ENCODE measurements at places on chromosomes 13 and 19. TPM values are rescaled to one million over a fixed set of nuclear protein-coding genes. Genes with fewer than 3 reads are reported as not detected.

- DNase-seq = no peak
Observed at GRCh38 chr13:92590503-92590908, 636.1 kb upstream of the GPC6 start.

DNA sequence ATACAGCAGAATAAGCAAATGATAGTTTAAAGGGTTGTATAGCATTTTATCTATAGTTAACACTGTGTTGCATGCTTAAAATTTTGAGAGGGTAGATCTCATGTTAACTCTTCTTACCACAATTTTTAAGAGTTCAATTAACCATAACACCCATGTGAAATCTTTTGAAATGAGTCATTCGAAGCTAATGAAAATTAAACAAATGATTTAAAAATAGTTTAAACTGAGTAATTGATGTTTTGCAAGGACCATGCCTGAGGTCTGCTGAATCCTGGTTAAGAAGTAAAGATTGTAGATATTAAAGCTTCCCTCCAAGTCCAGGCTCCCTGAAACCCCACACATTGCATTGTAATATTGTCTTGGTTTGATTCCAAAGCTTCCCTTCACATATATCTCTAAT is 176.7 kb upstream of the RNF113B start:
- DNase-seq = no peak

Gene LAIR2
- total RNA-seq = not detected

DNA sequence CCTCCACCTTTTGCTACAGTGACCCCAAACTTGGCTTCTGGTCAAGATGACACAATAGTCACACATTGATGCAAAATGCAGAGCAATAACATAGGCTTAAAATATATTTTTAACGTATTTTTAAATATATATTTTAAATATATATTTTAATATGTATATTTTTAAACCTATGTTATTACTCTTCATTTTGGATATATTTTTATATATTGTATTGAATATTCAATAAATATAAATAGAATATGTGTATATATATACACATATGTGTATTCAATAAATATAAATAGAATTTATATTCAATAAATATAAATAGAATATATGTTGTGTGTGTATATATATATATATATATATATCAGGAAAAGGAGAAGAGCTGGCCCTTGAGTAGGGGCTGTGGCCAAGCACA is 115.6 kb downstream of the POU4F1 start:
- DNase-seq = no peak

DNA sequence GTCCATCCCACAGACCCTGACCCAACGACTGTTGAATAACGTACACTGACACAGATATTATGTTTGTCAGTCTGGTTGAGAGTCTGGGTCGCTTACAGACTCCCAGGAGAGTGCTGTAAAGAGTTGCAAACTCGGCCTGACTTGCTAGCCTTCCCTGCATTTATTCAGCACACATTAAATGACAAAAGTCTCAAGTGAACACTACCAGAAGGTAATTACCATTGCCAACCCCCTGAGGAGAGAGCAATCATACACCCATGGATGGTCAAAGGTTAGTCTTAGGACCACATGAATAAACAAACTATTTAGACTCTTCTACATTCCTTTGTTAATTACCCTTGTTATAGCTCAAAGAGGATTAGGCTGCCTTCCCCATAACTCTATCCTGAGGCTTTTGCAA is 1048.6 kb downstream of the PCDH17 start:
- DNase-seq = no peak

GRCh38 chr13:48126944-48127830 is 32.3 kb upstream of the MED4 start:
- peak; percentile 67 for DNase-seq

Gene SLITRK1
- not detected for total RNA-seq

GRCh38 chr19:4577020-4577782 is 17.7 kb upstream of the SEMA6B start:
- DNase-seq = no peak

DNA sequence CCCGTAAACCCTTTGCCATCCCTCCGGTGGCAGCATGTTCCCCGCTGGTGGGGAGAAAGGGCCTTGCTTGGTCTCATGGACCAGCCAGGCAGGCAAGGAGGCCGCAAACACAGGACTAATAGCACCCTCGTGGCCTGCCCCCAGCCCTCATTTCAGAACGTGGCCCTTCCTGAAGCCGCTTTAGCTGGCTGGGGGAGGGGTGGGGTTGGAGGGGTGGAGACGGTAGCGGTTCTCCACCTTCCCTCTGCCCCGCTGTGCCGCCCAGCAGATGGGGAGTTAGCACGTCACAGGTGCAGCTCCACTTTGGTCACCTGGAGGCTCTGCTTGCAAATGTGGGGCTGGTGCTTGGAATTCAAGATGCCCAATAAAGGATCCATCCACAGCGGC is 59.3 kb upstream of the URI1 start:
- DNase-seq = no peak

DNA sequence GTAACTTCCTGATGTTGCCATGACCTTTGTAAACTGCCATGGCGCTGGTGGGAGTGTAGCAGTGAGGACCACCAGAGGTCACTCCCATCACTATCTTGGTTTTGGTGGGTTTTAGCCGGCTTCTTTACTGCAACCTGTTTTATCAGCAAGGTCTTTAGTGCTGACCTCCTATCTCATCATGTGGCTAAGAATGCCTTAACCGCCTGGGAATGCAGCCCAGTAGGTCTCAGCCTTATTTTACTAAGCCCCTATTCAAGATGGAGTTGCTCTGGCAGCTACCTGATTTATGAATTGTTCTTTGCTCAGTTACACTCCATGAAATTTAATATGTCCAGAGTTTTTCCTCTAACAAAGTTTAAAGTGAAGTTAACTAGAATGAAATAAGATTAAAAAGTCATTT is 4.6 kb upstream of the EPS15L1 start:
- no peak for DNase-seq

DNA sequence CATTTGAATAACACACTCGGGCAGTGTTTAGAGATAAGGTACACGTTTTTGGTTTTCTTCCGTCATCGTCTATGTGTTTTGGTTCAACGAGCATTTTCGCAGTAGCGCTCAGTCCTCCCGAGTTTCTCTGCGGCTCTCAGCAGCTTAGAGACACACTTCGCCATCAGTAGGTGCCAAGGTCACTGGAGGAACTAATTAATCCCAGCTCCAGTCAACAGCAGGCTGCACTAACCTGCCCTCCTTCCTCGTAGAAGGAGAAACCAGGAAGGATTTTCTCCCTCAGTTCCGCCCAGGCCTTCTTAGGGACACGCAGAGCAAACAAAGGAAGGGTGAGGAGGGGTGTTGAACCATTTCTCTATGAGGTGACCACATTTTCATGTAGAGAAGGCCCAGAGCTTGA is 12.6 kb downstream of the MBNL2 start:
- no peak for DNase-seq

DNA sequence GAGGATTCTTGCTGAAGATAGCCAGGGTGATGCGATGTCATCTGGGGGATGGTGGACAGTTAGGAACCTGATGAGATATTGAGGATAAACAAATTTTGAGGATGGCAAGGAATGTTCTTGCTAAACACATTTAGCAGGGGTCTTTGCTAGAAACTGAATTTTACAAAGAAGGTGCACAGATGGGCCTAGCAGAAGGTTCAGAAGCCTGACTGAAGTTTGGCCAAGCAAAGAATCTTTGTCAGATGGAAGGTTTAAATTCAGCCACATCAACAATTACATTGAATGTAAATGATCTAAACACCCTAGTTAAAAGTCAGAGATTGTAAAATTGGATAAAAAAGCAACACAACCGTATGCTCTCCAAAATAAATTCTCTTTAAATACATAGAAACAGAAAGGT is 68.8 kb downstream of the WASF3 start:
- DNase-seq = no peak

Gene PRR22
- total RNA-seq = 0.50 TPM

GRCh38 chr13:86882835-86883234 is 788.3 kb upstream of the SLITRK5 start:
- DNase-seq = no peak

DNA sequence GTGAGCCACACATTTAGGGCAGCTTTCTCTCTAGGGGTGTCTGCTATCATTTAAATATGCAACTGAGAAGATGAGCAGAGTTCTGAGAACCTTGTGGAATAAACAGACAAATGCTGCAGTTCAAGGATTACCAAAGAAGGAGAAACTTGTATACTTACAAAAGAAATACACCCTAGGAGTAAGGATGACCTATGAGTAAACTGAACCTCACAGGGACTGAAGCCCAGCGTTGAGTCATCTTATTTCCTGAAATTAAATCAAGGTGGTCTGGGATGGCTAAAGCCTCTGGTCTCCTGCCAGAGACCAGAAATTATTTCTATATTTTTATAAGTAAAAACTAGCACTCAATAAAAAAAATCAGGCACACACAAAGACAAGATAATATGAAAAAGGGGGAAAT is 40.1 kb downstream of the FAM216B start:
- no peak for DNase-seq

DNA sequence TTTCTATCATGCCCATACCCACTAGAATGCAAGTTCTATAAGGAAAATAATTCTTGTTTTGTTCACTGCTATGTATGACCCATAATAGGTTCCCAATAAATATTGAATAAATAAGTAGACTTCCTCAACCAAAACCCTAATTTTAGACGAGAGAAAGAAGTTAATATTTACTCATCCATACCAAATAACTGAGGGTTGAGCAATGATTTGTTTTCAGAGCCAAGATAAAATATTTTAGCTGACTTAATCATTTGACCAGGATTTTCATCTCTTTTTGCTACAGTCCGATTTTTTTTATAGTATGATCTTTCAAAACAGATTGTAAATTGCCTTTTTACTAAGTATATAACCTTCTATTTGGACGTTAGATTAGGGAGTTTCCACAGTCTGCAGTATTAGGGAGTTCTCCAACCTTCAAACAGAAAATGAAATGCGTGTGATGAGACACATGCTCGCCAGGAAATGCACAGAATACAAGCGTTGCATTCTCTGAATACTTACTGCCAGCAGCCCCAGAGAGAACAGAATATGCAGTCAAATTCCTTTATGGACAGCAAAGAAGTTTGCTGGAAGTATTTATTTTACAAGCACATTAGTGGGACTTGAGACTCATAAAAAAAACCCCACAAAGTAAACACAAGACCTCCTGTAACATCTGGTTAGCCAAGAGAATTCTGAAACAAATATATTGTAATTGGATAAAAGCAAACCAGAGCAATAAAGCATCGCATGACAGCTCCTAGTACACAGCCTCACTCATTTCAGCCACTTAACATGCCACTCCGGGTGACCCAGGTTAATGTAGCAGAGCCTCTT is 230.0 kb downstream of the MYO16 start:
- no peak for DNase-seq

Gene PLK5
- not detected for total RNA-seq

DNA sequence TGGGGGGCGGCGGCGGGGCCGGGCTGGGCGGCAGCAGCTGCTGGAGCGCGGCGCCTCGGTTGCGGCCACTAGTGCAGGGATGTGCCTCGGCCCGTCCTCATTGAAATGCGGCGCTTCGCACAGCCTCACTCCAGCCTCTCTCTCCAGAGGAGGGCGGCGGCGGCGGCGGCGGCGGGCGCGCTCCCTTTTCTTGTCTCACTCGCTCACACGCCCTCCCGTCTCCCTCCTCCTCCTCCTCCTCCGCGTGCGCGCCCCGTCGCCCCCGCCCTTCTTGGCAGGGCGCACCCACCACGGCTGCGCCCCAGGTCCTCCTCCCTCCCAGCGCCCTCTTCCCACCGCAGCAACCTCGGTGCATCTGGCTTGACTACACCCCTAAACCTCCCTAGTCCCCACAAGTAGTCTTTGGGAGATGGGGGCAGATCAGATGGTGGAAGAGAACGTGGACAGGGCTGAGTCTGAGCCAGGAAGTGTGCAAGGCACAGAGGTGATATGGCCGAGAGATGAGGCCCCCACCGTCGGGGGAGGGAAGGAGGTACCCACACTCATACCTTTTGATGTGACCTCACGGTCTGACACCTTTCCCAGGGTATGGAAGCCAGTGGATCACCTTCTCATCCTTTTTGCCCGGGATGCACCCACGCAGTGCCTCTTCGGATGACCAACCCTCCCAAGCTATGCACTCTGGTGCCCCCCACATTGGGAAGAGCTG is at the start of gene DCLK1:
Gene DCLK1, minus strand, starts transcription at position 161 of the 709 bp plus-strand sequence.
- DNase-seq = peak; percentile 26

Gene USHBP1
- total RNA-seq = not detected

GRCh38 chr13:101916108-101916774 is 463.8 kb downstream of the ITGBL1 start:
- DNase-seq = peak; percentile 6

- no peak for DNase-seq
Observed at GRCh38 chr19:35299523-35300338, 7.8 kb downstream of the MAG start.

Gene CTU1
- 5.5 TPM for total RNA-seq
